ENCODE measurements at places on chromosomes 1 and 21.

DNA sequence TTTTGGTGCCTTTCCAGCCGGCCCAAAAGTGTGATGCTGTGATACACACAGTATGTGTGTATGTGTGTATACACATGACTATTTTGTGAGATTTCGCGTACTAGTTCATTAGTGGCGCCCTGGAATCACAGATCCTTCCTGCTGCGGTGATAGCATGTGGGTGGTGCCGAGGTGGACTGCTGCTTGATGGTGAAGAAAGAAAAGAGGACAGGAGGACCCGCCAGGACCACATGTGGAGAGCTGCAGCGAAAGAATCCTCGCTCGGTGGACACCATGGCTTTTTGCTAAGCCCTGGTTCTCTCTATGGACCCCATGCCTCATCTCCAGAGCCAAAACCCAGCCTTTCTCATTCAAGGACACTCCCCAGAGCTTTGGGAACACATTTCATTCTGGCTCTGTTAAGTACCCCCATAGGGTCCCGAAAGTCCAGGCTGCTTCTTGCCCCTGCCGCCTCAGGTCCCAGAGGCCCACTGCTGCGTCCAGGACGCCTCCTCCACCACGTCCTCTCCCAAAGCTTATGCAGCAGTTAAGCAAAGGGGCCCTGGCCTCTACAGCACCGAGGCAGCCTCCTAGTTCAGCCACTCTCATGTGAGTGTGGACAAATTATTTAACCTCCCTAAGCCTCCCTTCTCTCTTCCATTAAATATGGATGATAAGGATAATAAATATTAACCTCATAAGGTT is 32.8 kb upstream of the COX20 start:
- no peak for DNase-seq

- DNase-seq: peak; percentile 62
Observed at GRCh38 chr1:198417039-198417438, 123.4 kb downstream of the ATP6V1G3 start.

- DNase-seq: peak; percentile 35
Observed at GRCh38 chr1:52632732-52633290, at the start of gene SHISAL2A. Gene SHISAL2A, plus strand, starts transcription at chr1:52633168. Its CDS starts 326 bp downstream, at chr1:52633494.

DNA sequence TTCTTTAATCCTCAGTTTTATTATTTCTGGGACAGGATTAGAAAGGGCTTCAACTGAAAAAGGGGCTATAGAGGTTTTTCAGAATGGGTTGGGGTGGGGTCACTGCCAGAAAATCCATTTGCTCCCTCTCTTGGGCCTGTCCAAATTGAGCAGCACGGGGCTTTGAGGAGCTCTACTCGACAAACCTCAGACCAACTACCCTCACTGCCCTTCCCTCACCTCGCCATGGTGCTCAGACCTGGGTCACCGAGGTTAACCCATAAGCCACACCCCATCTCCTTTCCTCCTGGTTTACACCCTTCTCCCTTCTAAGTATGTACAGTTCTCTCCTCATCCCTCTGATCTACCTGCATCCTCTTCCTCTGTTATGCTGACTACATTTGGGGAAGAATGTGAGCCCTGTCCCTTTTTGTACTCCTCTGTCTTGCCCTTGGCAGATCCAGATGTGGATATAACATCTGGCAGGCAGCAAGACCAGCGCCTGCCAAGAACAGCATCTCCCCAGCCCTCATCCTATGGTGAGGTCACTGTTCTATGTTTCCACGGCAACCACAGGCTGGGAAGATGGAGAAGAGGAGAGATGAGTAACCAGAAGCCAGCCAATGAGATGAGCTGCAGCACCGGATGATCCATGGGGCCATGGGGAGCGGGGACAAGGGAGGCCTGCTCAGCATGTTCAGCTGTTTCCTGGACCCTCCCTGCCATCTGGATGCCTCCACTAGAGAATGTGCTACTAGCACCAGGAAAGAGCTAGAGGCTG is 3.7 kb upstream of the FABP3 start:
- peak; percentile 97 for DNase-seq

GRCh38 chr1:210344706-210345105 is 16.0 kb downstream of the HHAT start:
- DNase-seq: peak; percentile 36

DNA sequence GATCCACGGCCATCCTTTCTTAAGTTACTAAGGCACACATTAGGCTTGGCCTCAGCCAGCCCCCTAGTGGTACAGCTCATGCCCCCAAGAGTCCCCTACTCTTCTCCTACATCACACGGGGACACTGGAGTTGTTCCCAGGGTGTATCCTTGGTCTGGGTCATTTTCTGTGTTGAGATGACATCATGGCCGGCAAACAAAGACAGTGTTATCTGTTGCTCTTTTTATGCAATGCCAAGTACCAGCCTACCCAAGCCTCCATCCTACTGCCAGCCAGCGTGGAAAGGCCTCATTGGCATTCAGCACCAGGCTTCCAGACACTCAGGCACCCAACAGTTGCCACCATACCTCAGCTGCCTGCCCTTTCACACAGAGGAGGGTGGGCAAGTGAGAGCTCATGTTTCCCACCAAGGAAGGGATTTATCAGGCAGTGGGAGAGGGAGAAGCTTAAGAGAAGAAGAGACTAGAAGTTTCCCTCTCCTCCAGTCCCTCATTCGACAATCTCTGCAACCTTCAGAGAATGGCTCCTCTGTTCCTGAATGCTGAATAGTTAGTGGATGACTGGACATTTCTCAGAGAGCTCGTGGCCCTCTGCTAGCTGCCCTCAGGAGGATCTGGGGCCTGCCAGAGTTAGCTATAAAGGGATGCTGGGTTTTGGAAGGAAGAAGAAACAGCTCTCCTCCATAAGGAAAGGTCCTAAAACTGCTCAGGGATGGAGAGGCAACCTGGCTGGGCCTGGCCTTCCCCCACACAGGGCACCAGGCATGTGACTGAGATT is 17.7 kb downstream of the CBR1 start:
- DNase-seq: peak; percentile 49

DNA sequence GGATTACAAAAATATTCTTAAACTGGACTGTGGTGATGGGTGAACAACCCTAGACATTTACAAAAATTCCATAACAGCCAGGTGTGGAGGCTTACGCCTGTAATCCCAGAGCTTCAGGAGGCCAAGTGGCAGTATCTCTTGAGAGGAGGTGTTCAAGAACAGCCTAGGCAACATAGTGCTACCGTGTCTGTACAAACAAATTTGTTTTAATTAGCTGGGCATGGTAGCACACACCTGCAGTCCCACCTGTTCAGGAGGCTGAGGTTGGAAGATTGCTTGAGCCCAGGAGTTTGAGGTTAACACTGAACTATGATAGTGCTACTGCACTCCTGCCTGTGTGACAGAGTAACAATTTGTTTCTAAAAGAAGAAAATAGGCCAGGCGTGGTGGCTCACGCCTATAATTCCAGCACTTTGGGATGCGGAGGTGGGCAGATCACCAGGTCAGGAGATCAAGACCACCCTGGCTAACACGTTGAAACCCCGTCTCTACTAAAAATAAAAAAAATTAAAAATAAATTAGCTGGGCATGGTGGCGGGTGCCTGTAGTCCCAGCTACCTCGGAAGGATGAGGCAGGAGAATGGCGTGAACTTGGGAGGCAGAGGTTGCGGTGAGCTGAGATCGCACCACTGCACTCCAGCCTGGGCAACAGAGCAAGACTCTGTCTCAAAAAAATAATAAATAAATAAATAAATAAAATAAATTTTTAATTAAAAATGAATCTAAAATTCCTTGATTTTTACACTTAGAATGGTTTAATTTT is 37.1 kb downstream of the ARID4B start:
- no peak for DNase-seq

DNA sequence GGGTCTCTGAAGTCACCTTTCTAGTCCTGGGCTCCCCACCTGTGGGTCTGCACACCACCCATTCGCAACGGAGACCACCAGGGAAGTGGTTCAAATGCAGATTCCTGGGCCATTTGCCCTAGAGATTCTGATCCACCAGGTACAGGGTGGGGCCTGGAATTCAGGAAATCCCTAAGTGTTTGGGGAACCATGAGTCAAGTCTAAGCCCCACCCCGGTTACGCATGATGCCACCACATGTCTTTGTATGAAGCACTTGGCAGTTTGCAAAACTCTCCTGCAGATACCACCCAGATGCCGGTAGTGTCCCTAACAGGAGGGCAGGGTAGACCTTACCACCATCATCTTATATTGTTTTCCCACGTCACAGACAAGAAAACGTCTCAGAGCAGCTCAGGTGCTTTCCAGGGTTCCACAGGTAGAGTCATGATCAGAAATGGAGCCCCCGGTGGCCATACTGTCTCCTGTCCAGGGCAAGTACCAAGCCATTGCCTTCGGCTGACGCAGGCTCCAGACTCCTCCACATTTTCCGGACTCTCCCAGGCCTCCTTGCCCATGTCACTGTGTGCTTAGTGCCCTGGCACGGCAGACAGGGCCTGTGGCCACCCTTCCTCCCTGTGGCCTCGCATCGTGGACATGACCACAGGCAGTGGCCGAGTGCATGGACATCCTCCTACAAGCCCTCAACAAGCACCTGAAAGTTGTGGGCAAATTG is 89.2 kb upstream of the TMEM51 start:
- DNase-seq: no peak

GRCh38 chr1:91402023-91402422 is 2.6 kb downstream of the HFM1 start:
- peak; percentile 38 for DNase-seq

GRCh38 chr1:90821152-90821787 is 104.2 kb upstream of the BARHL2 start:
- DNase-seq: peak; percentile 7

- DNase-seq: no peak
Observed at GRCh38 chr1:31218705-31219104, 21.0 kb downstream of the NKAIN1 start.

DNA sequence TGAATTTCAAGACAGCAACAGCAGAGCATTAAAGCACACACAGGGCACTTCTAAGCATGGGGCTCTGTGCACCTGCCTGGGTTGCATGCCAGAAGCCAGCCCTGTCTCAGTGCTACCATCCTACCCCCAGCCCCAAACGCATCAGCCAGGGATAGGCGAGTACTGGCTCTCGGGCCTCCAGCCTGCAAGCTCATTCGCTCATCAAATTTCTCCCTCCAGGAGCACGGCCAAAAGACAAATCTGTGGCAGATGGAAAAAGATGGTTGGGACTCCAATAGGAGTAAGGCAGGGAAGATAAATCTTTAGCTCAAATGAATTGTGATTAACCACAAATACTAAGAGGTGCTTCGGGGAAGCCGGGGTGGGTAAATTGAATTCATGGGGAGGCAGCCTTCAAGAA is 189.6 kb downstream of the KAZN start:
- DNase-seq: no peak

DNA sequence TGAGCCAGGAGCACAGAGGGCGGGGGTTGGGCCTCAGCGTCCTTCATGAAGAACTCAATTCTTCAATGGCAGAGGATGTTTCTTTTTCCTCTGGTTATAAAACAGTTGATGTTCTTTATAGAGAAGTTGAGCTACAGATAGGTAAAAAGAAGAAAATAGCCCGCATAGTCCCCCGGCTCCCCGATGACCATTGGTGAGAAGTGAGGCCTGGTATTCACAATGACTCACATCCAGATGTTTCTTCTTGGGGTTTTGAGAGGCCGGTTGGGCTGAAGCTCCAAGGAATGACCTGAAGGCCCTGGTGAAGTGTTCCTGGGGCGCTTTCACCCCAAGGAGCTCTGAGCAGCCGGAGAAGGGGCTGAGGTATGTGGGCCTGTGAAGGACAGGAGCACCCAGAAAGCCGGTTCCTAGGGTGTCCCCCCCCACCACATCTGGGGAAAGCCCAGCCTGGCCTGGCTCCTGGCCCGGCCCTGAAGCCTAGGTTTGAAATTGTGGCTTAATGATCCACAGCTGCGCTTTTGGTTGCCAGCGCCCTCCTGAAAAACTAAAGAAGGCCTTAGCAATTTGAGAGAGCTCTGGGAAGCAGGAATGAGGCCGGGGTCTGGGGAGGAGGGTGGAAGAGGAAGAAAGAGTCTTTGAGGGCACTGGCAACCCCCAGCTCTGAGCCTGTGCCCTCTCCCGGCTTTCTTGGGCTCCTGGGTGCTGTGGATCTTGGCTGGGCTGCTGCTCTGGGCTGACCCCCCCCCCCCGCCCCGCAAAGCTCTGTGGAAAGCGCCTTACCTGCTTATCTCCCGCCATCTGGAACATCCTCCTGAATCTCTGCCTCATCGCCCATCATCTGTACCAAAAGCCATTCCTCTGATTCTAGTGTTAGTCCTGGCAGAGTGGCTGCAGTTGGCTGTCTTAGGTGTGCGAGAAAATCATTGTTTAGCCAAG is 444.7 kb downstream of the CAMTA1 start:
- peak; percentile 69 for DNase-seq
